ENCODE measurements at places on chromosomes 2 and 18.
A peak's percentile ranks its signal among the peaks of the same experiment; 100 is the strongest.

DNA sequence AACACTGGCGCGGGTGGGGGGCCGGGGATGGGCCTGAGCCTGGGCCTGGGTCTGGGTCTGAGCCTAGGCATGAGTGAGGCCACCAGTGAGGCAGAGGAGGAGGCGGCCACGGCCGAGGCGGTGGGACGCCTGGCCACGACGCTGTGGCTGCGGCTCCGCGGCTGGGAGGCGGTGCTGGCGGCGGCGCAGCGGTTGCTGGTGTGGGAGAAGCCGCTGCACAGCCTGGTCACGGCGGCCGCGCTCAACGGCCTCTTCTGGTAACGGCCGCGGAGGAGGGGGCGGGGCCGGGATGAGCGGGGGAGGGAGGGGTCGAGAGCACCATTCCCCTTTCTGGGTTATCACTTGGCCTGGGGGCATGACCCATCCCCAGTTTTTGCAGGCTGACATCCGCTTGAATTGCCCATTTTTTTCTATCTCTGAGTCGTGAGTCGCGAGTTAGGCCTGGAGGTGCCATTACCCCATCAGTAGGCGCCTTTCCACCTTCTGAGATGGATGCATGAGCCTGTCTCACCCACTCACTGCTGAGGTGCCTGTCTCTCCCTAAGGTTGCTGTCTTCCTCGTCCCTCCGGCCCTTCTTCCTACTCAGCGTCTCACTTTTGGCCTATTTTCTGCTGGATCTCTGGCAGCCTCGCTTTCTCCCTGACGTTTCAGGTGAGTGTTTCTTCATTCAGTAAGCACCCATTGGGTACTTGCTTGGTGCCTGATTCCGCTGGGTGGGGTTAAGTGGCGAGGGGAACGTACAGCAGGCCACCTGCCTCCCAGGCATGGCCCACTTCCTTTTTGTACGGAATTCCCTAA is 501 bp downstream of the RETREG2 start:
- DNase-seq = peak; percentile 10

GRCh38 chr2:181818840-181819239 is 72.7 kb upstream of the ITPRID2 start:
- DNase-seq = no peak

DNA sequence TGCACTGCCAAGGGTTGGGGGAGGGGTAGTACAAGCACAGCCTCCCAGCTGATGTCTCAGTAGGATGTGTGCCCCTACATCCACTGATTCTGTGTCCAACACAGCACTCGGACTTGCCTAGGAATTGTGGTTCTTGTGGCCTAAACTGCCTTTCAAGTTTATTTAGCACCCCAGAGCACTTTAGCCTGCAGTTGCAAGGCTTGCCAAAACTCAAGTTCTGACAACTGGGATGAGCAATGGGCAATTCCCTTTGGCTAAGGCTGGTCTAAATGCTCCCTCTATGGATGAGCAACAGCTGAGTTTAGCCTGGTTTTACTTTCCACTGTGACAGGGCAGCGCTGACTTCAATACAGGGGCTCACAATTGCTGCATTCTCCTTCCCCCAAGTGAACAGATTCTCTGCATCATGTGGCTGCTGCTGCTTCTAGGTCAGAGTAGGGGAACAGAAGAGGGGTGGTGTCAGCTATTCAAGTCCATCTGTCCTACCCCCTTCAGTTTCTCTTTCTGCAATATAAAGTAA is 471.5 kb downstream of the PIK3C3 start:
- DNase-seq = no peak

DNA sequence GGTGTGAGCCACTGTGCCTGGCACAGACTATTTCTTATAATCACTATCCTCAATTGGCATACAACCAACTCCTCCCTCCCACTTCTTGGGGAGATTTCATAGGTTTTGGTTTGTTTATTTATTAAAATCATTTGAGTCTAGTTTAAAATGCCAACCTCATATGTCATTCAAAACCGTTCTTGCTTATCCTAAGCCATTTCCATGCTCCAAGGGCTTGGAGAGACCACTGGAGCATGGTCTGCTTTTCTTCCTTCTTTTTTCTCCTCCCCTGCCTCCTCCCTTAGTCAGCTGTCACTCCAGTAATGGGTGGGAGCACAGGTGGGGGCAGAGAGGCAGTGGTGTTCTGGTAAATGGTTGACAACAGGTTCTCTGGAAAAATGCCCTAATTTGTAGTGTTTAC is 20.4 kb upstream of the KCNS3 start:
- DNase-seq = no peak

GRCh38 chr2:72150861-72151356 is 3.2 kb upstream of the CYP26B1 start:
- DNase-seq = no peak

DNA sequence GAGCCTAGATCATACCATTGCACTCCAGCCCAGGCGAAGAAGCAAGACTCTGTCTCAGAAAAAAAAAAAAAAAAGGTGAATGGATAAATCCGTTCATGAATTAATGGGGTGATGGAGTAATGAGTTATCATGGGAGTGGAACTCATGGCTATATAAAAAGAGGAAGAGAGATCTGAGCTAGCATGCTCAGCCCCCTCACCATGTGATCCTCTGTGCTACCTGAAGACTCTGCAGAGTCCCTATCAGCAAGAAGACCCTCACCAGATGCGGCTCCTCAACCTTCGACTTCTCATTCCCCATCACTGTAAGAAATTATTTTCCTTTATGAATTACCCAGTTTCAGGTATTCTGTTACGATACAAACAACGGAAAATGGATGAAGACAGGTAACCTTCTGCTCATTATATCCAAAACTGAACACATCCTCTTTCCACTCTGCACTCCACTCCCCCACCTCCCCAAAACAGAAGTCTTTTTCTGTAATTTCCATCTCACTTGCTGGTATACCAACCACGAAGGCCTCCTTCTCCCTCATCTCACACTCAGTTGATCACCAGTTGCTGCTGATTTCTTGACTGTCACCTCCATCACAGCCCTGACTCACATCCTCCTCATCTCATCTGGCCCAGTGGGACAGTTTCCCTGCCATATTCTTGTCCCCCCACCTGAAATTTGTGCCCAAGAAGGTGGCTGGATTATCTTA is 8.8 kb downstream of the RETREG2 start:
- no peak for DNase-seq

- no peak for DNase-seq
These were observed 174.4 kb upstream of the TCF4 start for GRCh38 chr18:55762424-55762823.

- DNase-seq = no peak
These were observed 21.0 kb downstream of the DNAH6 start for GRCh38 chr2:84537251-84537650.

- peak; percentile 23 for DNase-seq
These were observed 32.6 kb upstream of the SPAG16 start for GRCh38 chr2:213251618-213252017.

- no peak for DNase-seq
These were observed 35.7 kb downstream of the AMER3 start for GRCh38 chr2:130790804-130791616.

DNA sequence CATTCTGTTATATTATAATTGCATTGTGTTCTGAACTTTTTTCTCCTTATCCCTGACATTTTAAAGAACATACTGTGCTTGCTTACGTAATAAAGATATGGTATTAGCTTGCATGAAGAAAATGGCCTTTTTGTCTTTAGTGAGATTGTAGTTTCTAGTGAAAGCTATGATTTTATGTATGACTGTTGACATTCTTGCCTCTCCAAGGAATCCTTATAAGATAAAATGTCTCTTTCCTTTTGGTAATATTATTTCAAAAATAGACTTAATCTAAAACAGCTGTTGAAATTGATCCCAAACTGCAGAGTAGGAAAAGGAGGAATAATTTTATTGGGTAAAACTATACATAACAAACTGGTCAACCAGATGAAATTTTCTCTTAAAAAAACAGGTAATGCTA is 40.8 kb upstream of the CCDC102B start:
- no peak for DNase-seq

DNA sequence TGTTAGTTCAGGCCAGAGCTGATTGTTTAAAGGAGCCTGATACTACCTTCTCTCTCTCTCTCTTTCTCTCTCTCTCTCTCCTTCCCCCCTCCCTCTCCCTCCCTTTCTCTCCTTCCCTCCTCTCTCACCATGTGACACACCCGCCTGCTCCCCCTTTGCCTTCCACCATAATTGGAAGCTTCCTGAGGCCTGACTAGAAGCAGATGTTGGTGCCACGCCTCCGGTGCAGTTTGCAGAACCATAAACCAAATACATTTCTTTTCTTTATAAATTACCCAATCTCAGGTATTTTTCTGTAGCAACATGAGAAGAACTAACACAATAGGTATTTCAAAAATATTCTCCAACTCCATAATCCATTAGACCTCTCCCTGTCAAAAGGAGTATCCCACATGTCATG is 62.4 kb downstream of the ANKRD62 start:
- no peak for DNase-seq

All from NCI-H526 treated with DMSO at 0.1 percent for 48 hours (cell line).